Epithelial cell of esophagus (primary cell): ENCODE measurements at places on chromosomes 1 and 21.

DNA sequence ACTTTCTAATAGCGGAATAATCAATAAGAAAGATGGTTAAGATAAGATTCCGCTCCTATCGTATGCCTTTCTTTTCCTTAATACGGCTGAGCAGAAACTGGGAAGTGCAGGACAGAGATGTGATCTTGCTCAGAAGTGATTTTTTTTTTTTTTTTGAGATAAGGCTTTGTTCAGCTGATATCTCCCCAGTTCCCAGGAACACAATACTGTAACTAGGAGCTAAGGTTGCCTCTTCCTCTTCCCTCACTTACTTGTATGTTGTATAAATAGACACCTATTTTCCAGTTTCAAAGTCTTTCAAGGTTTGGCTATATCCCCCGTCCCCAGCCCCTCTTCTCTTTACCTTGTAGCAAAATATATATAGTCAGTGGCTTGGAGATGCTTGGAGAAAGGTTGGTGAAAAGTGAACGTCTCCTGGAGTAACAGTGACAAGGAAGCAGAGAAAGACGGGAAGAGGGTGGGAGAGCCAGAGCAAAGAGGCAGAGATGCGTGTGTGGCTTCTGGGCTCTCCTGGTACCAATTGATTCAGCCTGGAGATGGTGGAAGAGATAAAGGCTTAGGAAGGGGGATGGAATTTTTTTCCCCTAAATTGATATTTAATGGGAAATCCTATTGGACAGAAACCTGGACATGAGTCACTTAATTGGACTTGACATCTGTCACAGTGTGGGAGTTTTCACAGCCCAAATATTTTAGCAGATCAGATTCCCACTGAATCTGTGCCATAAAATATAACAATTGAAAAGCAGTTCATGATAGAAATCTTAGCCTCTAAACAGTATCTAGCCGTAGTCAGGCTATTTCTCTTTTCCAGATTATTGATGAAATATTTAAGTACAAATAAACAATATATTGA is at the start of gene NHLH2:
NHLH2 (minus strand) TSS at position 522 of the 856 bp plus-strand sequence. CDS start 2,754 bp downstream, outside the sequence.
- no peak for DNase-seq

- DNase-seq: no peak
Observed at GRCh38 chr1:17627239-17628052, 87.9 kb downstream of the ARHGEF10L start.

DNA sequence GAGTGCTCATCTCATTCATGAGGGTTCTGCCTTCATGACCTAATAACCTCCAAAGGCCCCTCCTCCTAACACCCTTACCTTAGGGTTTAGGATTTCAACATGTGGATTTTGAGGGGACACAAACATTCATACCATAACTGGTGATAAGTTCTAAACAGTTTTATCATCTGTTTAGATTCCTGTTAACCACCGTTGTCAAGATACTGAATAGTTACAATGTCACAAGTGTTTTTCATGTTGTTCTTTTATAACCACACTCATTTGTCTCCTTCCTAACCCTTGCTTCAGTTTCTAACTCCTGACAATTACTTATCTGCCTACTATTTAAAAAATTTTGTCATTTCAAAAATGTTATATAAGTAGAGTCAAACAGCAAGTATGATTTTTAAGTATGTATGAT is 86.0 kb downstream of the NCAM2 start:
- DNase-seq: no peak

DNA sequence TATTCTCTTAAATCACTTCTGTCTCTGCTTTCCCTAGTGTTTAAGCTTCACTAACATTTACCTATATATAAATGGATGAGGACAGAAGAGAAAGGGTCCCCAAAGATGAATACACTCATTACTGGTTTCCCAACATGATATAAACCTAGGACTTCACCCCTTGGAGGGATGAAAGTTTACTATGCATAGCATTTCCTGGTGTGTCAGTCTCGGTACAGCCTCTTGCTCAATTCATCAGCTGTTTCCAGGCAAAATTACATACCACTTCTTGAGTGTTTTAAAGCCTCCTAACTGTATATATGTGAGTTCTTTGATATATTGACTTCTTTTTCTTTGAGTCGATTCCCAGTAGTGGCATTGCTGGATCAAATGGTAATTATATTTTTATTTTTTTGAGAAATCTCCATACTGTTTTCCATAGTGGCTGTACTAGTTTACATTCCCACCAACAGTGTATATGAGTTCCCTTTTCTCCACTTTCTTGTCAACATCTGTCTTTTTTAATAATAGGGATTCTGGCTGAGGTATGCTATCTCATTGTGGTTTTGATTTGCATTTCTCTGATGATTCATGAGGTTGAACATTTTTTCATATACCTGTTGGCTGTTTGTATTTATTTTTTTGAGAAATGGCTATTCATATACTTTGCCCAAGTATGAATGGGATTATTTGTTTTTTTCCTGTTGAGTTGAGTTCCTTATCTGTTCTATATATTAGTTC is 259.3 kb upstream of the CACYBP start:
- DNase-seq: peak; percentile 64

DNA sequence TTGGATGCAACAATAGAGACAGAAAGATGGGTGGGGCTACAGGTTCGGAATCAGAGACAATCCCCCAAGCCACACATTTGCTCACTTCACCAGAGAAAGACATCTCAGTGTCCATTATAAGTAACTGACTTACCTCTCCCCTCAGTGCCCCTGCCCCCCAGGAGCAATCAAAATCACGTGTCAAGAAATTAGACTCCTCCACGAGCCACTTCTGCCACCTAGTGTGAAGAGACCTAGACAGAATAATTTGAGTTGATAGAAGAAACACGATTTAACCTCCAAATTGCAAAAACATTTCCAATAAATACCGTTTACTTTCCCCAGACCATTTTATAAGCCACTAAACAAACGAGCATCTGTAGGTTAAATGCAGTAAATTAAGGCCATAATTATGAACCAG is 123.2 kb downstream of the SLC30A10 start:
- no peak for DNase-seq

DNA sequence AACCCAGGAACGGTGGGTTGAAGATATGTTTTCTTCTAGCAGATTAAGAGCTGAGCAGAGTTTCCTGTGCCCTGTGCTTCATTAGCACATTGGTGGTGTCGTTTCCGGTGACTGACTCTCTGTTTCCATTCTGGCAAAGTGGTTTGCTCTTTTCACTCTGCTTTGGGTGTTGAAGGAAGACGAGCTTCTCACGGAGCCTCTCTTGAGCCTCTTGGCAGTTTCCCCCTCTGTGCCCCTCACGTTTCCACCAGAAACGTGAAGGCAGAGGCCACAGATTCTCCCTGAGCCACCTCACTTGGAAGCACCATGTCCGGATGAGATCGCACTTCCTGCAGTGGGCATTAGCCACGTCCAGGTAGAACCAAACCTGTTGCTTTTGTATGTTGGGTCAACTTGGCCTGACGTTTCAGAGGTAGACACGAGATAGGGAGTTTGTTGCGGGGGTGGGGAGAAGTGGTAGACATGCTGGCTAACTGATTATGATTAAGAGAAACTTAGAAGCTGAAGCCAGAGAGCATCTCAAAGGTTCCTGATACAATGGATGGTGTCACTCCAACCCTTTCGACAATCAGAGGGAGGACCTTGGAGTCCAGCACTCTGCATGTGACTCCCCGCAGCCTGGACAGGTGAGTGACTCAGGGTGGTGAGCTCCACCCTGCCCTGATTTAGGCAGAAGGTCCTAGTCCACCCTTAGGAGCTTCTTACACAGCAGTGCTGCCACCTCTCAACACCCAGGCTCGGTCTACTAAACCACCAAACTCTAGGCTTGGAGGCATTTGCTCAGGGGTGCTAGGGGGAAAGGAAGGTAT is at the start of gene LAX1:
LAX1 (plus strand) TSS at position 155 of the 809 bp plus-strand sequence; CDS start at position 538, 383 bp downstream.
- DNase-seq: no peak

DNA sequence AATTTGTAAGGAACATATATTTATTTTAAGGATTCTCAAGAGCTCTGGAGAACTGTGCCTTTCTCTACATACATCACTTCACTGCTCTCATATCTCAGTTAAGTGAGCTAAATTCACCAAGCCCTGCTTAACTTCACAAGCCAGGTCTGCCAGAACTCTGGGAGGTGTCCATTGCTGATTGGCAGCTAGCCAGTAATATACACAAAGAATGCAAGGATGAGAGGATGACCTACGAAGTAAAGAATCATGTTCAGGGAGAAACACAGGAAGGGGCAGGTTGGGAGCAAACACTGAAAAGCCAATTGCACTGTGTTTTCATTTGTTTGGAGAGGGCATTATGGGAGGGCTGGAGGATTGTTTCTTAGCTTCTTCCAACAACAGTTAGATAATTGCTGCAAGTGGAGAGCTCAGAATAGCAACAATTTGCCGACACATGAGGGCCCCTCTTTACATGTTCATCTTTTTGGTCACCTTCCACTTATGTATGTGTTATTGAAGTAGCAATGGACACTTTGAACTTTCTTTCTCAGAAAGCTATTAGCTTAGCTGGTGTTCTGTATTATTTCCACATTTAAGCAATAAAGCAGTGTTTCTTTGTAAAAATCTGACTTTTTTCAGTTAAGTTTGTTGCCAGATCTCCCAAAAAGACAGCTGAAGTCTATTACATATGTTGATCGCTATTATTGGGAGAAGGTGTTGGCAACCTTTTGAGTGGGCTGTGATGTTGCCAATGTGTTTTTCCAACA is 254.8 kb downstream of the LTN1 start:
- DNase-seq: peak; percentile 79

DNA sequence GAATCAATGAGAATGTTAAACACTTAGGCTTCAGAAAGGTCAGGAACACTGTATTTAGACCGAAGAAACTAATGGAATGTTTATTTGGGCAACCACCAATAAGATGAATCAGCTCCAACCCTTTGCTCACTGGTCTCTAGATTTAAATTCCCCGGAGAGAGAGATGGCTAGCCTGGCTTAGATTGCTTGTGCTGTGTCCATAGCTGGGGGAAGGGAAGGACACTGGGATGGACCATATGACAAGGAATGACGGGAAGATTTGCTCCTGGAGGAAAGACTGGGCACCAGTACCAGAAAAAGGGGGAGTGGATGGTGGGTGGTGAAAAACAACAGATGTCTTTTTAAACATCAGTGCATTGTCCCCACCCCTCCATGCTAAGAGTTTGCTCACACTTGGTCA is 426.6 kb downstream of the DUSP10 start:
- no peak for DNase-seq

DNA sequence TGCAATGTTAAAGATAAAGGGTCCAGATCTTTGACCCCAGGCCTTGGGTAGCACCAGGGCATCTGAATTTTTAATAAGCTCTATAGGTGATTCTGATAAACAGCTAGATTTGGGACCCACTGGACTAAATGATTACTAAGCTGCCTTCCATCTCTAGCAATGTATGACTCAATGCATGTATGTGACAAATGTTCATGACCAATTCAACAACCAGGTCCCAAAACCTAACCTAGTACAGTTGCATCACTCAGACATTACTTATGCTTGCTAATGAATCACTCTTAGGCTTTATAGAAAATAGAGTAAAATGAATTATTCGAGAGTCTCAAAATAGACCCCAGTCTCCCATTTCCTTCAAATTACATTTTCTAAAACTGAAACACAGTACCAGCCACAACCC is 35.5 kb downstream of the RCAN1 start:
- peak; percentile 91 for DNase-seq
